NCI-H82 (cell line): ENCODE measurements at places on chromosomes 4 and X.

- DNase-seq, result no peak
Observed at GRCh38 chr4:5144384-5144783, 93.1 kb downstream of the STK32B start.

GRCh38 chrX:70504772-70505450 is 60.3 kb downstream of the DLG3 start:
- DNase-seq, result no peak

- no peak for DNase-seq
Observed at GRCh38 chr4:174406383-174406782, 115.9 kb downstream of the HPGD start.

GRCh38 chr4:88823058-88823919 is 125.7 kb upstream of the NAP1L5 start:
- DNase-seq, result peak; percentile 91

- peak; percentile 89 for DNase-seq
Observed at GRCh38 chrX:70030301-70030767, 19.4 kb downstream of the AWAT2 start.

- DNase-seq, result peak; percentile 80
Observed at GRCh38 chr4:142850478-142850877, 4.4 kb upstream of the INPP4B start.

- no peak for DNase-seq
Observed at GRCh38 chr4:39714166-39714565, 16.2 kb downstream of the UBE2K start.

- no peak for DNase-seq
Observed at GRCh38 chr4:153989505-153989904, 200.6 kb upstream of the SFRP2 start.

- DNase-seq, result no peak
Observed at GRCh38 chr4:2245057-2245786, 3.3 kb upstream of the HAUS3 start.

GRCh38 chrX:138914767-138915166 is 203.2 kb upstream of the FGF13 start:
- no peak for DNase-seq

- DNase-seq, result peak; percentile 61
Observed at GRCh38 chrX:138775517-138775916, 64.0 kb upstream of the FGF13 start.

DNA sequence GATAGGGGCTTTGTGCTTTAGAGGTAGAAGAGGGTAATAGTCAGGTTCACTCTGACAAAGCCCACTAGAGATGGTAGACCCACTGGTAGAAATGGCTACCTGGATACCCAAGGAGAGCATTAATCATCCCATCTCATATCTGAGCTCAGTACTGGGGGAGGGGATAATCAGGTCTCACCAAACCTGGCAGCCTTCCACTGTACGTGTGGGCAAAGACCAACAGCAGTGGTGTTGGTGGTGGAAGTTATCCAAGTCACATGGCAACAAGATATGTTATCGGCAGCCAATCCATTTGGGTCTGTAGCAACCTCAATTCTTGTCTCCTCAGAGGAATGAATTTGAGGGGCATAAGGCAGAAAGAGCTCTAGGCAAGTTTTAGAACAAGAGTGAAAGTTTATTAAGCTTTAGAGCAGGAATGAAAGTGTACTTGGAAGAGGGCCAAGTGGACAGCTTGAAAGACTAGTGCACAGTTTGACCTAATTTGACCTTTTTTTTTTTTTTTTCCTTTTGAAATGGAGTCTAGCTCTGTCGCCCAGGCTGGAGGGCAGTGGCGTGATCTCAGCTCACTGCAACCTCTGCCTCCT is 67.0 kb upstream of the CXCL13 start:
- DNase-seq, result peak; percentile 35

- DNase-seq, result peak; percentile 6
Observed at GRCh38 chr4:125091-125771, 930 bp downstream of the ZNF718 start.

- no peak for DNase-seq
Observed at GRCh38 chr4:10655968-10656367, 28.6 kb downstream of the CLNK start.

DNA sequence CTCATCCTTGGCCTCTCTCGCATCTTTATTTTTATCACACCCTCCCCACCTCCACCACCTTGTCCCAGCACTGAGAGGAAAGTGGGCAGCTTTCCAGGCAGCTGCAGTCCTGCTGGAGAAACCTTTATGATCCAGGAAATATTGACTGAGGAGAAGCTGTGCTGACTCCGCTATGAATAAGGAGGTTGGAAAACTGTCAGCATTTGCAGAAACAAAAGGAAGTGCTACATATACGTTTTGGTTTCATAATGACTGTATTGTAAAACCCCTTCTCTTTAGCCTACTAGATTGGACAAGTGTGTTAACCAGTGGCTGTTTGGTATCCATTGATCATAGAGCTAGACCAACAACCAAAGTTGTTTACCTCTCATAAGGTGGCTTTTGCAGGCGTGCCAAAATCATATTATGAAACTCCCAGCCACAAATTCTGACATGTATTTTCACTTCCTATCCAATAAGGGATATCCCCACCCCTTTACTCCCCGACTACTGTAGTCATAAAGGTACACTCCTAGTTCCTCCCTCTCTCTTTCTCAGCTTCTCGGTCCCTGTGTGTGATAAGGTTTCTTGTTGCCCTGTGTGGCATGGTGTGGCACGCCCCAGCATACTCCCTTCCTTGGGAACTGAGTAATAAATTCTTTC is 88.4 kb downstream of the GPR143 start:
- no peak for DNase-seq

GRCh38 chr4:147638942-147639341 is 21.7 kb downstream of the TMEM184C start:
- DNase-seq, result no peak

DNA sequence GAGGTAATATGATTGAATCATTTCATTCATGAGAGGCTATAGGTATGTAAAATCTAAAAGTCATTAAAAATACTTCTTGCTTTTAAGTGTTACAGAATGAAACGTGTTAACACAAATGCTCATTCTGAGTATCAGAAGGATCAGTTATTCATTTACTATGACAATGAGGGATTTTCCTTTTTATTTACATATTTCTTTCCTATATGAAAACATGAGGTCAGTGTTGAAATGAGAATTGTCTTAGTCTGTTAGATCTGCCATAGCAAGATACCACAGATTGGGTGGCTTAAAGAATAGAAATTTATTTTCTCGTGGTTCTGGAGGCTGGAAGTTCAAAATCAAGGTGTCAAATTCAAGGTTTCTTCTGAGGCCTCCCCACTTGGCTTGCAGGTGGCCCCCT is 181.2 kb downstream of the ARHGAP10 start:
- DNase-seq, result no peak

- DNase-seq, result no peak
Observed at GRCh38 chrX:110188701-110189558, 129.0 kb downstream of the AMMECR1 start.

GRCh38 chr4:184413261-184414046 is 60.9 kb downstream of the IRF2 start:
- DNase-seq, result no peak

- DNase-seq, result peak; percentile 20
Observed at GRCh38 chrX:16836371-16836770, 33.8 kb downstream of the RBBP7 start.

GRCh38 chrX:45434231-45434630 is 233.6 kb upstream of the DIPK2B start:
- no peak for DNase-seq

DNA sequence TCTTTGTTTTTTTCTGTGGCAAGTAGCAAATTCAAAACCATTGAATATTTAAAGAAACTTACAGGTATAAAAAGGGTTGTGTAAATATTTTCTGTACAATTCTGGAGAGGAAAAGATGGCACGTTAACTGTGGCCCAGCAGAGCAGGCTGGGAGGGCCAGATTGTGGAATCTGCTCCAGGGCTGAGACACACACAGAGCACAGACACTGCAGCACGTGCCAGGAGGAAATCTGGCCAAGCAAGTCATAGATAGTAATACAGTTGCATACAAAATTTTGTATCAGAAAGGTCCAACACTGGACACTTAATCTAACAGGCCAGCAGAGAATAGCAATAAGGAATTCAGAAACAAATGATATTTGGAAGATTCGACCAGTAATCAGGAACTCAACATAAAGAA is 763.7 kb downstream of the PDHA2 start:
- DNase-seq, result no peak

GRCh38 chr4:103137446-103137827 is 37.8 kb upstream of the BDH2 start:
- DNase-seq, result no peak

DNA sequence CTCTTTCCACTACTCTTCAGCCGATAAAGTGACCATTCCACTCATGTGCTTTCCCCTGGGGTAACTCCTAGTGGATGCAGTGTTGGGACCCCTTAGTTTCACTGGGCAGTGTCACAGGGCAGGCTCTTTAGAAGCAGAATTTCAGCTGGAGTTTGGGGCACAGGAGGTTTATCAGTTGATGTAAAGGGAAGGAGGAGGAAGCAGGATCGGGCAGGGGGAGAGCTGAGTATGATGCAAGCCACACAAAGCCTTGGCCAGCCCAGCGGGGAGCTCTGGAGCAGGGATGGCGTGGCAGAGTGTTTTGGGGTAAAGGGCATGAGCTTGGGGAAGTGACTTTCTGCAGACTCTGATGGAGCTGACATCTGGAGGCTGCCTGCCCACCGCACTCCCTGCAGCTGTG is 19.3 kb downstream of the WDR13 start:
- no peak for DNase-seq

- no peak for DNase-seq
Observed at GRCh38 chr4:86688026-86688425, 93.9 kb downstream of the PTPN13 start.

- DNase-seq, result no peak
Observed at GRCh38 chrX:112851161-112851779, 10.6 kb upstream of the AMOT start.

DNA sequence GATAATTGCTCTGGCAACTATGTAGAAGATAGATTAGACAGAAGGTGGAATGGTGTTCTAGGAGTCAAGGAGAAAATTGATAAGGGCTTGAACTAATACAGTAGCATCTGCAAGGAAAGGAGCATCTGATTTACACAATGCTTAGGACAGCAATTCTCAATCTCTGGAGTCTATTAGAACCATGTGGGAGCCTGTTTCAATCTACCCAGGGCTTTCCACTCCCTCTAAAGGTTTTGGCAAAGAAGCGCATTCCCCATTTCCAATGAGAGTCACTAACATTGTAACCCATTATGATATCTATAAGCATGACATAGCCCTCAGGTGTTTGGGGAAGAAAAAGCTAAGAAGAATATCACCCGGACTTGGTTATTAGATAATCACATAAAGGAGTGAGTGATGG is 168.2 kb downstream of the COL25A1 start:
- no peak for DNase-seq

DNA sequence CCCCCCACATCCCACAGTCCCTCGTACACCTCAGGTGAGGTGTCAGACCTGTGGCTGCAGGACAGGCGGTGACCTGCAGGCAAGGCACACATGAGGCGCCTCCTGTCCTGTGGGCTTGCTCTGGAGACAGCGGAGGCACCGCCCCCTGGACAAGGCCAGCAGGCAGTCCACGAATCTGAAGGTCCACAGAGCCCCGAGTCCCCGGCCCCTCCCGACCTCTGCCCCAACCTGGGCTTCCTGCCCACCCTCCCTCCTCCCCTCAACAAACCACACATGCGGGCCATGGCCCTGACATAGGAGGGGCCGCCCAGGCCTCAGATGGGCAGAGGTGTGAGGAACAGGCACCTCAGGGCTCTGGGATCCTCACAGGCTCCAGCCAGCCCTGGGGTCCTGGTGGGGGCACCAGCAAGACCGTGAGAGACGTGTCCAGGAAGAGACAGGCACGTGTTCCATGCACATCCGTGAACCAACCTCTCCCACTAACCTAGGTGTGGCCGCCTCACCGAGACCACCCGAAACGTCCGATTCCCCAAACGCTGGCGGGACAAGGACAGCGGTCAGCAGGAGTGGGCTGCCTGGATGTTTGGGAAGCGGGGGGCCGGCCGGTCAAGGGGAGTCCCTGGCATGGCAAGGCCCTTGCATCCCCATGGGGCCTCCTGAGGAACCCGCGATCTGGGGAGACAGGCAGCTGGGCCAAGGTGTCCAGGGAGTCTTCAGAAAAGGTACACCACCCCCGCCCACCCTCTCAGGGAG is 25.8 kb downstream of the CTBP1 start:
- DNase-seq, result no peak

DNA sequence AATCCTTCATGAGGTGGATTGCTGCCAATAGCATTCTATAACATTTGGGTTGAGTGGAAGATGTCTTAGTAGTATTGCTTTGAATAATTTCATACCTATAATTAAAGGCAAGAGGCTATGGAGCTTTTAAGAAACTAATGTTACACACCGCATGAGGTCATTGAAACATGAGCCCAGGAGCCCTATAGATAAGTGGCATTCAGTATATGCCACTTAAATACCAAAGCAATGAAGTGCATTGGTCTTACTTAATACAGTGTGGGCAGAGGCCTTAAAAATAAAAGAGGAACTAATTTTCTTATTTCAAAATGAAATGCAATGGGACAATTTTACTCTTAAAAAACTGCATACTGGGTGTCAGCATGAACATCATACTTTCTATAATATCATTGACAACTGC is 47.5 kb downstream of the SPATA18 start:
- DNase-seq, result no peak

- DNase-seq, result no peak
Observed at GRCh38 chr4:67929426-67929825, 33.9 kb downstream of the TMPRSS11A start.

- no peak for DNase-seq
Observed at GRCh38 chrX:70470850-70471289, 26.2 kb downstream of the DLG3 start.

GRCh38 chr4:23333556-23333945 is 556.3 kb downstream of the PPARGC1A start:
- DNase-seq, result no peak

DNA sequence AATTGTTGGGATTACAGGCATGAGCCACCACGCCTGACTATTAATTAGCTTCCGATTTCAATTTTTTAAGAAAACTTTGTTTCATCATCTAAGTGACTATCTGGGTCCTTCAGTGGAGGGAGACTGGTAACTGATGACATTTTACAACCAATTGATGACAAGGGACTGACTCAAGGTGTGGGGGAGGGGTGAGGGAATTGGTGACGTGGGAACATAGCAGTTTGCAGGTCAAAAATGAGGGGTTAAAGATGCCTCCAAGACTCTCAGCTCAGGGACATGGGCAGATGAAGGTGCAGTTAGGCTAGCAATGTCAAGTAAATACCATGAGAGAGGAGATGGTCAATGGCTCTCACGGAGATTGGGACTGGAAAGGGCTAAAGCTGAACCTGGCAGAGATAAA is 5.7 kb upstream of the FAM9C start:
- DNase-seq, result no peak

- DNase-seq, result no peak
Observed at GRCh38 chr4:115165503-115165902, 52.1 kb upstream of the NDST4 start.

- DNase-seq, result no peak
Observed at GRCh38 chrX:48919360-48919841, 577 bp upstream of the PIM2 start.

DNA sequence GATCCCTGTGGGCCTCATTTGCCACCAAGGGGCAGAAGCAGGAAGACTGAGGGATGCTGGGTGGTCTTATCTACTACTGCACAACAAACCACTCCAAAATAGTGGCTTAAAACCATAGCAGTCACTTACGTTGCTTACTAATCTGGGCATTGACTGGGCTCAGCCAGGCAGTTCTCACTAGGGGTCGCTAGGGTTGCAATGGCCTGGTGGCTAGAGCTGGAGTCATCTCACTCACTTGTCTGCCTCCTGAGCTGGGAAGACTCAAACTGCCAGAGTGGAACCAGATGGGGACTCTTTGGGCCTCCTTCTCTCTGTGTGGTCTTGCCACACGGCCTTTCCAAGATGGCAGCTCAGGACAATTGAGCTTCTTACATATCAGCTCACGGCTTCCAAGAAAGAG is 216.3 kb upstream of the BCOR start:
- DNase-seq, result no peak

- no peak for DNase-seq
Observed at GRCh38 chrX:67917421-67918010, 373.7 kb downstream of the AR start.
